ENCODE measurements at places on chromosomes 16 and 17.

DNA sequence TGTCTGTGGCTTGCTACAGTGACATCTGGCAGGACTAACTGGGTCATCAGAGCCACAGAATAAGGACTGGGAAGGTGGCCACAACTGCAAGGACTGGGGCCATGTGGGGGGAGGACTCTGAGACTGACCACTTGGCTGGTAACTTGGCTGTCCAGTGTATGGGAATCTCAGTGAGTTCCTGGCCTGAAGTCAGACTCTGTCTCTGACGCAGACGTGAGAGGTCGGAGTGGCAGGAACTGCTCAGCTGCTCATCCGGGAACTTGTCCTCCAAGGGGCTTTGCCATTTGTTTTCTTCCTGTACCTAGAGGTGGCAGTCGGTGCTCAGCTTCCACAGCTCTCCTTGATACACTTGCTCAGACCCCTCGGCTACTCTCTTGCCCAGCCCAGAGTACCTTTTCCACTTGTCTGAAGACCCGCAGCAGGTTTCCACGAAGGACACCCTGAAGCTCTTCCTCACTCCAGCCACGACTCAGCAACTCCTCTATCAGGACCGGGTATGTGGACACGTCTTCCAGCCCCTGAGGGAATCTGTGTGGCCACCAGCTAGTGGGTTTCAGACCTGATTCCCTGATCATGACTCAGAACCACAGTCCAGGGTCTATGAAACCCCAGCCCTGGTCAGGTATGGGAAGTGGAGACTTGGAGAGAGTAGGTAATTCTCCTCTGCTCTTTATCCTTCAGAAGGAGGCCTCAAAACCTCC, 7.3 kb upstream of the DPEP3 start:
- no peak for DNase-seq

GRCh38 chr17:33892717-33893591, 362.1 kb upstream of the CCL2 start:
- peak; percentile 12 for DNase-seq

DNA sequence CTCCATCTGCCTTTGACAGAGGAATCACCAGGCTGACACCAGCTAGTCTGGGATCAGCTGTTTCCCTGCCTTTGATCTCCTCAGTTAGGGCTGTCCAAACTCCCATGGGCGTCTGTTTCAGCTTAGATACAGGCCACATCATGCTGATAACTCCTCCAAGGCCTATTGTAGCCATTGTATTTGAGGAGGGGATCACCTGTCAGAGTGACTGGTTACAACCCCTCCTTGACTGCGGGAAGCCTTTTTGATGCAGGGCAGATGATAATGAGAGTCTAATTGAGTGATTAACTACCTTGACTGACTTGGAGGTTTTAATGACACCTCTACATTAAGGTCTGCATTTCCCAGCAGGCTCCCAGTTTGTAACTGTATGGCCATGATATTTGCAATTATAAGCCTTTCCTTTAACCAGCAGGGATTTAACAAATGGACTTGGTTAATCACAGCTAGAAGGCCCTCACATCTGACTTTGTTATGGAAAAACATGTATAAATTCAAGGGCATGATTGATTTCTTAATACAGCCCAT, 863.5 kb downstream of the KCNJ2 start:
- peak; percentile 84 for DNase-seq

DNA sequence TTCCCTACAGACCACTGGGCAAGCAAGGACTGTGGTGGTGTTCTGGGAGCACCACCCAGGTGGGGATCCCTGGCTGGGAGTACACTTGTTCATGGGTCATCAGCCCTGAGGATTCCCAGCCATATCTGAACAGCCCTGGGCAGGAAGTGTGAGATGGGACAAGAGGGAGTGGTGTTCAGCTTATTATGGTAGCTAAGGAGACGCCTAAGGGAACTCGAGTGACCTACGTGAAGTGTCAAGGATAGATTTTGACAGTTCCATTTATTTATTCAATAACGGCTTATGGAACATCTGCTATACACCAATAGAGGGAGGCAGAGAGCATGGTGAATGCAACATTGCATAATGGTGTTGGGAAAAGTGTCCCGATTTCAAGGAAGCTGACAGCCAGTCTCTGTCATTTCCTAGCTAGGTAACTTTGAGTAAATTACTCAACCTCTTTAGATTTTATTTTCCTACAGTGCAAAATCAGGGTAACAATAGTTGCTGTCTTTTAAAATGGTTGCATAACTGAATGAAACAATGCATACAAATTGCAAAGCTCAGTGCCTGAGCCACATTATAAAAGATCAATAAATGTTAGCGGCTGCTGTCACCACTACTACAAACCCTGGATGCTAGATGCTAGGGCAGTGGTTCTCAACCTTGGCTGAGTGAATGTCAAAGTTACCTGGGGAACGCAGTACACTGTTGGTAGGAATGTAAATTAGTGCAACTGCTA, 534.1 kb downstream of the GRIN2A start:
- peak; percentile 63 for DNase-seq

- peak; percentile 8 for DNase-seq
Observed at GRCh38 chr17:43171586-43172487, 823 bp downstream of the NBR1 start.

DNA sequence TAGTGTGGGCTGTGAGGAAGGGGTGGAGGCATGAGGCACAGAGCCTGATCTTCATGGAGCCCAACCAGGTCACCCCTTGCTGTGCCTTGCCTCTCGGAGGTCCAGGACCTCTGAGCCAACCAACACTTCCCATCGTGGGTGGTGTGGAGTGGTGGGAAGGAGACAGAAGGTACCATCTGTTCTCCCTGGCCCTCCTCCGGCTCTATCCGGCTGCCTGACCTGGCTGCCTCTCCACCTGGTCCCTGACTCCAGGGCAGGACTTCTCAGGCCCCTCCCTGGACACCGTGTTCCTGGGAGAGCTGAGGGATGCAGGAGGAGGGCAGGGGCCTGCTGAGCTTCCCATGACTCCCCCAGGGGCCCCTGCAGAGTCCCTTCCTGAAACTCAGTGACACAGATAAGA, 3.9 kb downstream of the PDK2 start:
- no peak for DNase-seq

DNA sequence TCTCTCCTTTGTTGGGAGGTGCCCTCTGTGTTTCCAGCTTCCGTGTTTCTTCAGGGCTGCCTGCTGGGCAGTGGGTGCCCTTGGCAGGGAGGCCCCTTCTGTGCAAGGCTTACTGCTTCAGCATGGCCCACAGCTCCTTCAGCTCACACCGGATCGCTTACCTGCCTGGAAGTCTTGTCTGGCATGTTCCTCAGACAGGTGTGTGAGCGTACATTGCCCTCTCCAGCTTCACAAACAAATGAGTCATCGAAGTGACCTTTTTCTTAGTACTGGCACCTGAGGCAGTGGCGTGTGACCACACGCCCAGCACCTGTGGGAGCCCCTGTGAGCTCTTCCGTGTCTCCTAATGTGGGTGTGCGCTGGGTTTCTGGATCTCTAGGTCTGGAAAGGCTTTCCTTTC, 3.5 kb downstream of the RAB40C start:
- DNase-seq: no peak

DNA sequence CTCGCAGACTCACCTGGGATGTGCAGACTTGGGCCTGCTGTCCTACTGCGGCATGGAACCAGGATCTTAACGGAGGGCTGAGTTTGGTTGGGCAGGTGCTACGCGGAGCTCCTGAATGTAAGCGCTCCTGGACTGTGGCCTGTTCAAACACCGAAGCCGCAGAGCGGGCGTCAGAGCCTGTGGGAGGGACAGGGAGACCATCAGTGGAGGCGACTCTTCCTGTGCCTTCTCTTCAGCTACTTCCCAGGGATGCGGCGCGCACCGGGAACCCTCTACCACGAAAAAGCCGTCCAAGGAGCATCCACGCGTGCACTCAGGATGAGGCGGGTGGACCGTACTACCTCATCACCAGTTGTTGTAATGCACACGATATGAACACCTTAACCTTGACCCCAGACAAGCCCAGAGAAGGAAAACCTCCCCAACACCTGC, 2.0 kb downstream of the USP36 start:
- no peak for DNase-seq

DNA sequence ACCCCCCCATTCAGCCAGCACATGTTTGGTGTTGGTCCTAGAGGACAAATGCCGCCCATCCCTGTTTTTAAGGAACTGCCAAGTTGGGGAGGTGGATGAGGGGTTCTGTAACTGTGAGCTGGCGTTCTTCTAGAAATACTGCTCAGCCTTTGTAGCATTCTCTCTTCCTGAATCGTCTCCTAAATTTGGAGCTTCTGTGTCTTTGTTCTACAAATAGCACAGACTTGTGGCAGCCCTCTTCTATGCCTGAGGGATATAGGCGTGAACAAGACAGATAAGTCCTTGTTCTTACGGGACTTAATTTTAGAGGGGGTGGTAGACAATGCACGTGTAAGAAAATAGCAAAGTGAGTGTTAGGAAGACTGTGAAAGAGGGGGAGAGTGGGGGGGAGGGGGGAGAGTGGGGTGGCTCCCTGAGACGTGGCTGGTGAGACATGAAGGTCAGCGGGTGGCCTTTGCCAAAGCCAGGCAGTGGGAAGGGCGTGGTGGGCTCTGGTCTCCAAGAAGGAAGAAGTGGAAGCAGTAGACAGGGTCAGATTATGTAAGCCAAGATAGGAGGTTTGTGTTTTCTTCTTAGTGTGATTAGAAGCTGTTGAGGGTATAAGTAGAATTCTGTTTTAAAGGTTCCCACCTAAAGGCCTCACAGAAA, 9.9 kb downstream of the MFSD11 start:
- no peak for DNase-seq

- no peak for DNase-seq
Observed at GRCh38 chr16:83803811-83804210, 4.0 kb upstream of the HSBP1 start.

DNA sequence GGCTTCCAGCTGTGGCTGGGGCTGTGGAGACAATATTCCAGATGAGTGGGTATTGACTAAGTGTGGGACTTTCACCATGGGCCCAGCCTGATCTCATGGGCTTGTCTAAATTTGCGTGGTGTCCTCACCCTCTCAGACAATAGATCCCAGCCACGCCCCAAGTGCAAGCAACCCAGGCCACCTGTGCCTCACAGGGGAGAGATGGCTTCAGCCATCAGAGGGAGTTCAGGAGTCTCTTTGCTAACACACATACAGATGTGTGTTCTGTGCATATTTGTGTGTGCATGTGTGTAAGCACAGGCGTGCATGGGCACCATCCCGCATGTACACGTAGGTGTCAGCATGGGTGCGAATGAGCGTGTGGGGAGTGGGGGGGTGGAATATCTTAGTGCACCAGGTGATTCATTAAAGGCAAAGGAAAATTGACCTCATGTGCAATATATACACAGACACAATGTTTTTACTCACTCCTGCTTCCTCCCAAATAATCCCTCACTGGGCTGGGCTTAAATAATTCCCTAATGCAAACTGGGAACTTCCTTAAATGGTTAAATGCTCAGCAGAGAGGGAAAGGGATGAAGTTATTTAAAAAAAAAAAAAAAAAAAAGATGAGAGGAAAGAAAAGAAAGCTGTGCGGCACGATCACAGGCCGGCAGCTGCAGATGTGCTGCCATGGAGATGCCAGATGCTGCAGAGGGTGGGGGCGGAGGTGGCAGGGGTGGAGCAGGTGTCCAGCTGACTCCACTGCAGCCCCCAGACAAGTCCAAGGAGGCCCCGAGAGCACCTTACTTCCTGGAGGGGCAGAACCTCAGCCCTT, 24.0 kb upstream of the CDC42EP4 start:
- DNase-seq: no peak

DNA sequence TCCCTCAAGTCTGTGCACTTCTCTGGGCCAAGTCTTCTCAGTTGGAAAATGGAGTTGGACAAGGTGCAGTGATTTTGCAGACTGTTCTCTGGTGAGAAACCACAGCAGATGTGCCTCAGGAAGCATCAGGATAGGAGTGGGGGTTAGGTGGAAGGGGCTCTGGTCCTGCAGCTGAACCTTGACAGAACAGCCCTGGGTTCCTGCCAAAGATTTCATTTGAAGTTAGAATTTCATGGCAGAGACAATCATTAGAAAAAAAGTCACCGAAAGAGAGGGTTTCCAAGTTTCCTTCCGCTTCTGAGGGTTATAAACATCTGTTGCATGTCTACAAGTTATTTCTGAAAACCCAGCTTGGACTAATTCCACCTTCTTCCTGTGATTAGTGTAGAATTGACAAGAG, 80.4 kb upstream of the IRX3 start:
- DNase-seq: no peak

- peak; percentile 82 for DNase-seq
Observed at GRCh38 chr17:47802341-47803022, 19.1 kb downstream of the OSBPL7 start.

GRCh38 chr17:71919186-71919585, 201.6 kb upstream of the SOX9 start:
- DNase-seq: no peak

DNA sequence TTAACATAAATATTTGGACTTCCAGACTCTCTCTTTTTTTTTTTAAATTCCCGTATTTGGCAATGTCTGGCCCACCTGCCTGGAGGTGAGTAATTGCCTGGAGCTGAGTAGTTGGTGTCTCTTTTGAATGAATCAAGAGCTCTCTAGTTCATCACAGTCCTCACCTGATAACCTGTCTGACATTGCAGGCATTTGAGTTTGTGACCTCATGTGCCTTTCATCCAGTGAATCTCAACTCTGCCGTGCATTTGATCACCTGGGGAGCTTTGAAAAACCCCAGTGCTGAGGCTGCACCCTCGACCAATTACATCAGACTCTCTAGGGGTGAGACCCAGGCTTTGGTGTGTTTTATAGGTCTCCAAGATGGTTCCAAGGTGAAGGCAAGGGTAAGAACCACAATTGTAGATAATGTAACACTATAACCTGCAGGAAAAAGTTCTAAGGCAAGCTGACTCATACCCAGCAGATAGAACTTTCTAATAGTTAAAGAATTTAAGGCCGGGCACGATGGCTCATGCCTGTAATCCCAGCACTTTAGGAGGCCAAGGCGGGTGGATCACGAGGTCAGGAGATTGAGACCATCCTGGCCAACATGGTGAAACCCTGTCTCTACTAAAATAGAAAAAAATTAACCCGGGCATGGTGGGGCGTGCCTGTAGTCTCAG, 24.5 kb upstream of the HS3ST2 start:
- DNase-seq: no peak

DNA sequence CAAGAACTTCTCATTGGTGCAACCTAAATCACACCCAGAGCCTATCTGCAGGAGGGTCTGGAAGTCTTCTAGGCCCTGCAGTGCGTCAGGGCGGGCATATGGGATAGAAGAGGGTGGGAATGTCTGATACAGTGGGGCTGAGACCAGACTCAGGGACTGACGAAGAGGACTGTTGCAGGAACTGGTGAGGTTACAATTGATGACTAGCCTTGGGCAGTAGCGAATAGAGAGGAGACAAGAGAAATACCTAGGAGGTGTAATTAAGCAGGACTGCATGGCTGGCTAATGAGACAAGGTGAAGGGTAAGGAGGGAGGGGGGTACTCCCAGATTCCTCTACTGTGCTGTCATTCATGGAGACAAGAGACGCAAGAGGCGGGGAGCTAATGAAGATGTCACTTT, 91.3 kb downstream of the WWP2 start:
- DNase-seq: no peak

Measured in neural progenitor cell (in vitro differentiated cells).